NCI-H524 (cell line): ENCODE measurements at places on chromosomes 12 and 14.
A peak's percentile ranks its signal among the peaks of the same experiment; 100 is the strongest.

- DNase-seq, result no peak
Measured at GRCh38 chr12:13425766-13426165, 229.2 kb downstream of the EMP1 start.

GRCh38 chr12:32261638-32262037 lies 137.7 kb upstream of the FGD4 start:
- DNase-seq, result no peak

- DNase-seq, result no peak
Measured at GRCh38 chr12:68893741-68894140, 39.2 kb downstream of the CPM start.

DNA sequence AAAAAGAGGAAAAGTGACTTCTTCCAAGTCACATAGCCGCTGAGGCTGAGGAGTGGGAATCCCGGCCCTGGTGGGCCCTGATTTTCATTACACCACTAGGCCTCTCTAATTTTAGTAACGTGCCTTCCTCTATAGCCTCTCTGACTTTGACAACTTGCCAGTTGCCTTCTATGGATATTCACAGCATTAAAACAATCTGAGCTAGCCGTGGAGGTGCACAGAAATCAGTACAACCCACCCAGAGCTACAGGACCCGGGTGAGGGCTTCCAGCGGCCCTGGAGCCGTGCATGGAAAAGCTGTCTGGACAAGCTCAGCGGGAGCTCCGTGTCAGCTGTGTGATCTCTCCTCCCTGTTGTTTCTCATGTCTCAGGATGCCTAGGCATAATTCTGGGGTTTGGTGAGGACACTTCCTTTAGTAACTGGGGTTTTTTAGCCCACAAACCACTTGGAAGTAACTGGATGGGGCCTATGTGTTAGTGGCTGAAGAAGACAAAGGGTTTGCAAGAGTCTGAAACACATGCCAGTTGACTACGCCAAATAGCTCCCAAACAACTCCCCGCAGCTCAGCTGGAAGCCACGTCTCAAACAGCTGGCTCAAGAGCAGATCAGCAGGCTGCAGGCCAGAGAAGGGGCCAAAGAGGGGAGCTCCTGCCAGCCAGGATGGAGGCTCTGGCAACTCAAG lies 53.0 kb downstream of the SSH1 start:
- peak; percentile 62 for DNase-seq

GRCh38 chr12:42128888-42129287 lies 15.8 kb downstream of the GXYLT1 start:
- DNase-seq, result no peak
